ENCODE measurements at places on chromosomes 4 and X.

DNA sequence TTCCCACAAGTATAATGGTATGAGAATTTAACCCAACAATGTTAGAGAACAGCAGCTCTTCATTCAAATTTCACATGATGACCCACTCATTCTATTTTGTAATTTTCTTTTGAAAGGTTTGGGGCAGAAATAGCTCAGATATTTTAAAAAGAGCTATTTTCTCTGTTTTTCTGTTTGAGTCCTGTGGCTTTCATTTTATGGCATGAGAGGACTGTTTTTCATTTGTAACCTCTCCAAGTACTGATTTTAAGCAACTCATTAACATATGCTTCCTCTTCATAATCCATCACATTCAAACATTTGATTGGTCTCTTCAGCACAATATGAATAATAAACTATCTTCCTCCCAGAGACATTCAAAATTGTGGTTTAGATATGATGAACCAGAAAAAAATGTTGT lies 129.0 kb upstream of the TEX13A start:
- no peak for DNase-seq

DNA sequence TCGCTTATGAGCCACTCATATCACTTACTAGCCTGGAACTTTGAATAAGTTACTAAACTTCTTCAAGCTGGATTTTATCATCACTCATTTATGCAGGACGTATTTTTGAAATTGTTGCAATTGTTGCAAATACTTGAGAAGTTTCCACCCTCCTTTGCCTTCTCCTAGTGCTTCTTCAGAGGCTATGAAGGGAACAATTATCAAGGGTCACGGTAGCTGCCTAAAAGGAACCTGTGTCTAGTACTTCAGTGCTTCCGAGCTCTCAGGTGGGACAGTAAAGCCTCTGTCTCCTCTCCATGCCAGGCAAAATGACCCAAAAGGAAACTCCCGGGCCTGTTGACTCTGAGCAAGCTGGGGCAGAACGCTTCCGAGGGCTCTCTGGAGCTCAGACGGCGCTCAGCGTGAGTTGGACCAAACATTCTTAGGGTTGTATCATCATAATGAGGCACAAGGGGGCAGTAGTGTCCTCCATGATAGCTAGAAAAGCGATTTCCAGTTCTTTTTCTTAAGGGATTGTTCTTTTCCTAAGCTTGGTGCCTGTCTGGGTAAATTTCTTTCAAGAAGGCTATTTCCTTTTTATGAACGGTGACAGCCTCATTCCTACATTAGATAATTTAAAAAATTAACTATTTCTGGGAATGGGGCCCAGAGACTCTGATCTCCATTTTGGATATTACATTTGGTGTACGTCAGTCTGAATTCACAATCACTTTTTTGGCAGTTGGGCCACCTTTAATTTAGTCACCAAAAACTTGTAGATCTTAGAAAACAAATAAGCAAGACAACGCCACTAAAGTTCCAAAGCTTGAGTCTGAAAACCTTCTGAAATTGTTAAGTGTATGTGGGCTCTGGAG lies 73.1 kb downstream of the PACRGL start:
- DNase-seq: no peak

GRCh38 chr4:176185051-176185450 lies 10.3 kb downstream of the SPATA4 start:
- DNase-seq: no peak

- no peak for DNase-seq
Measured at GRCh38 chrX:11967986-11968869, 170.0 kb upstream of the FRMPD4 start.

- DNase-seq: no peak
Measured at GRCh38 chr4:175280153-175280552, 362.0 kb downstream of the ADAM29 start.

- DNase-seq: no peak
Measured at GRCh38 chr4:120443116-120443515, 376.5 kb upstream of the MAD2L1 start.

GRCh38 chr4:117249333-117249732 lies 164.0 kb upstream of the TRAM1L1 start:
- no peak for DNase-seq

GRCh38 chr4:21947791-21948346 lies 703 bp downstream of the KCNIP4 start:
- no peak for DNase-seq

DNA sequence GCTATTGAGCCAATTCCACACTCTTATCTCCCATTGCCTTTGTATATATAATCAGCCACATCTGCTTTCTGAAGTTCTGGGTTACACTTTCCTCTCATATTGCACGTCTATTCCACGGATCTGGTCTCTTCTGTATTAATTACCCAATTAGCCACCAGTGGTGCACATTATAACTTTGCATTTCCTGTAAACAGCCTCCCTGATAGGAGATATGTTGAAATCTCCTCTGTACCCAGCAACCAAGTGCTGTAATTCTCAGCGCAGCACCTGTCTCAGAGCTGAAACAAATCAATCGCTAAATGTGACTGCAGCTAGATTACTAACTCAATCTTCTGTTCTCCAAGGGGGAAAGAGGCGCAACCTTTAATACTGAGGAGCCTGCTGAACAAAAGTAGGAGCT lies 326.4 kb downstream of the SLITRK2 start:
- DNase-seq: no peak

- no peak for DNase-seq
Measured at GRCh38 chr4:84032372-84032771, 466.7 kb downstream of the NKX6-1 start.

DNA sequence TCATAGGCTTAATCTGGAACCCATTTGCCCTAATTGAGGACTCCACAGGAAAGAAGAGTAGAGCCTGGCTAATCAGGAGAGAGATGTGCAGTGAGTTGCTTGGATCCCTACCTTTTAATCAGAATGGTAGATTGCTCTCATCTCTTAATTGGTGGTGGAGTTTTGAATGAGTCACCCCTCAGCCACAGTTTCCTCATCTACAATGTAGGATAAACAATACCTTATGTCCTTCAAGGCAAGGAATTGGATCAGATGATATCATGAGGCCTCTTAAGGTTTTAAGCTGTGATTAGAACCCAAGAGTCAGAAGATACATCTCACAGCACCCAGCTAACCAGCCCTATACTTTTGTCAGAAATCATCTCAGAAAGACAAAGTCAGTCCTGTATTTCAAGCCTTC lies 39.1 kb downstream of the PDGFRA start:
- DNase-seq: no peak

GRCh38 chr4:8537041-8537461 lies 43.1 kb upstream of the GPR78 start:
- no peak for DNase-seq

GRCh38 chr4:4789462-4789861 lies 70.0 kb upstream of the MSX1 start:
- no peak for DNase-seq

GRCh38 chr4:73309211-73309610 lies 50.6 kb upstream of the ANKRD17 start:
- no peak for DNase-seq

- no peak for DNase-seq
Measured at GRCh38 chrX:104987063-104987462, 233.4 kb downstream of the TEX13A start.

DNA sequence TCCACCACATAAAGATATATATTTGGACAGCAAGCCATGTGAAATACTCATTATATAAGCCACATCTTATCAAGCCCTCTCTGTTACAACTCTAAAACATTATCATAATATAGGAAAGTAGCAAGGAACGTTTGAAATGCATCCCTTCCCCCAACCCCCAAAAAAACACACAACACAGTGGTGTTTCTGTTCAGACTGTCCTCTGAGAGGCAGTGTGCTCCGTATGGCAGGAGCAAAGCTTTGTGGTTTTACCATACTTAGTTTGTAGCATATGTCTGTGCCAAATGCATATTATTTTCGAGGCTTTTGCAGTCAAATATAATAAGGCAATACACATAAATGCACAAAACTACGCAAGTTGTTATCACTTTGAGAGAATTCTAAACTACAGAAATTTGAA lies 194.2 kb downstream of the RAPGEF2 start:
- DNase-seq: no peak

GRCh38 chrX:107825698-107826237 lies at the start of gene MID2:
Gene MID2 (plus strand): TSS chrX:107825866. CDS start chrX:107826427, 561 bp downstream.
- DNase-seq: peak; percentile 37

GRCh38 chr4:6582889-6583490 lies 8.0 kb downstream of the MAN2B2 start:
- no peak for DNase-seq

DNA sequence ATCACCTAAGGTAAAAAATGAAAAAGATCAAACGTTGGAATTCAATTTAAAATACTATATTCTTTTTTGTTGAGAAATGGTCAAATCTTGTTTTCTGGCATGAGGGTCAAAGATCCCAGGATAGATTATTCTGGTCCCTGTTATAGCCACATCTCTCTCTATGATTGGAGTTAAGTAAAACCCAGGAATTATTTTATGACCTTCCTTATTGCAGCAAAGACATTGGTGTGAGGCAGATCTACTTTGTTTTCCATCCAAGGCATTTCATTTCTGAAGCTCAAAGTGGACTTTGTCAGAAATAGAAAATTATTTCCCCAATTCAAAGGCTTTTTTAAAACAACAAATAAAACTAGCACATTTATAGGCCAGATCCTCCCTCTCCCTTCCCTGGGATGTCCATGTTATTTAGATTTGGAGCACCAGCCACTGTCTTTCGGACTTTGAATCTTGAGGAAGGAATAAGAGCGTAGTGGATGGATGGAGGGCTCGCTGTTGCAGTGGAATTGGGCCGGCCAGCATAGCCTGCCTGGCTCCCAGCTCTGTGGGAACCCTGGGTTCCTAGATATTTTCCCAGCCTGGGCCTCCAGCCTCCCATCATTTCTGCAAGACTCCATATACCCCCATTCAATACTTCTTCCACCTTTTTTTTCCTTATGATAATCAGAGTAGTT lies 45.6 kb upstream of the HAND2 start:
- no peak for DNase-seq

GRCh38 chr4:176065435-176066291 lies at the start of gene WDR17:
Gene WDR17 (plus strand): TSS chr4:176065841. CDS start chr4:176111581, 45,740 bp downstream.
- DNase-seq: peak; percentile 72

- DNase-seq: no peak
Measured at GRCh38 chrX:15674514-15674840, 9.9 kb upstream of the CLTRN start.

DNA sequence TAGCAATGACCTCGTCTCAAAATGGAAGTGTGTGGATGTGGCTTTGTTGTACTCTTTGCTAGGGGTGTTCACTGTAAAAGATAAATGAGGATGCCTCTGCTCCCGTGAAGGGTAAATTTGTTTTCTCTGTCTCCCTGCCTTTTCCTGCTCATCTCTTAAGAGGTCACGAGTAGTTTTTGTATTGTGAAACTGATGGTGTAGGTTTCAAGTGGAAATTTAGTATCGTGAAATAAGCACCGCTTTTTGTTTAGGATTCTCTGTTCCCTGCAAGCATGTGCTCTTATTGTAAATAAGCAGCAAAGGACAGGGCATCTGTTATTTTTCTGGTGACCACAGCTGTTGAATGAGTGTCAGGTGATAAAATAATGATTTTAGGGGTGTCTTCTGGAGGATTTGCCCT lies 104.6 kb downstream of the PHEX start:
- DNase-seq: no peak

- DNase-seq: no peak
Measured at GRCh38 chr4:180086480-180087190, 2156.6 kb upstream of the TENM3 start.

GRCh38 chrX:17656035-17656418 lies 81.3 kb upstream of the SCML1 start:
- DNase-seq: no peak

GRCh38 chr4:155941085-155941790 lies 12.4 kb downstream of the CTSO start:
- no peak for DNase-seq

DNA sequence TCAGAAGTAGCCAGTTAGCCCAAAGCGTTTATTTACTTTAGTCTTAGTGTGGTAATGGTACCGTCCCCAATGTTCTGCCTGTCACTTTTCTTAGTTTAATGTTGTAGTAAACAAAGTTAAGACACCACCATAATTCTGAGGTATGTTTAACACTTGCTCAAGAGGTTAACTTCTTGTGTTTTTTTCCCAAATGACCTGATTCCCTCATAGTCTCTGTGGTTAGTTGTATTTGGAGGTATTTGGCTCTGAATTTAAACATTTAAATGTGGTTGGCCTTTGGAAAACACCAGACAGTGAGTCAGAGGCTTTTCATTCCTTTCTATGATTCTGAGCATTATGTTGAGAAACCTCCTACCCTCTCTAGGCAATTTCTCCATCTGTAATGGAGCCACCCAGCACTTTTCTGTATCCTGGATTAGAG lies 47.9 kb downstream of the CXCL1 start:
- no peak for DNase-seq

- DNase-seq: no peak
Measured at GRCh38 chrX:43595931-43596330, 60.2 kb upstream of the MAOA start.

- DNase-seq: no peak
Measured at GRCh38 chr4:177297785-177298391, 11.8 kb upstream of the NEIL3 start.

DNA sequence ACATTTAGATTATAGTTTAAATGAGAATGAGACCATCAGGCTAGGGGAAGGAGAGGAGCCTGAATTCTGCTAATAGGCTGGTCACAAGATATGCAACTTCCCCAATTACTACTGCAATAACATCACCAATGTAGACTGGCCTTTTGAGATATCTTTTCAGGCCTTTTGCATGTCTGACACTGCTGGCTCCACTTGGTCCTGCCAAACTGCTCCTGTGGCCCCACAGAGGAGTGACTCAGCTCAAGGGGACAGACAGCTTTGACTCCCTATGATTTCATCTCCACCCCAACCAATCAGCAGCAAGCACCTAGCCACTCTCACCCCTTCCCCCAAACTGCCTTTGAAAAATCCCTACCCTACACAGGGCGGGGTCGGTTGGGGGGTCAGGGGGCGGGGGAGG lies 22.8 kb downstream of the GPRIN3 start:
- no peak for DNase-seq

DNA sequence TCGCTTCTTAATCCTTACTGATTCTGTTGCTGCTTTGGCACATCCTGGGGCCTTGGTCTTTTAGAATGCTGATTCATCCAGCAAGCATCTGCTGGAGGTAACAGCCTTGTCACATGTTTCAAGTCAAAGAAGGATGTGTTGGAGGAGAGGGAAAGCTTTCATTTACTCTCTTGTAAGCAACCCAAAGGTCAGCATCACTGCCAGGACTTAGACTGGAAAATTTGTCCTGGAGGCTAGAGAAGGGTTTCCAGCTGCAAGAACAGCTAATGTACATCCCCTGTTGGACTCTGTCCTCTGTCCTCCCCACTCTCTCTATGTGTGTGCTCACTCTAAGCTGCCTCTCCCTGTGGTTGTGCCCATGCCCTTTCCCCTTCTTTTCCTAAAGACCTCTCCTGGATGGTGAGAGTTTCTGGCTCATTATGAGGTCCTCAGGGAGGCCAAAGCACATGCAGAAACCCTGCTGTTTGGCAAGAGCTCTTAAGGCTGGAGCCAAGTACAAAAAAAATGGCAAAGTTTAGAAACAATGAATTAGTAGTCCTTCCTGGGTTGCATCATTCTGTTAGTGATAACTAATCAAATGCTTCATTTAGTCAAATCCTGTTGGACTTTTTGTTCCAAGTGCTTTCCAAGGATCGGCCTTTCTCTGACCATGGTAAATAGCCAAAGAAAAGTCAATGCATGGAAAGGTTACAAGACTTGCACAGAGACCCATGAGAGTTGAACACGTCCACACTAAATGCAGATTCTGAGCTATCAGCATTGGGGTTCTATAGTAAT lies 13.4 kb upstream of the SRPX start:
- DNase-seq: no peak

All from stimulated activated CD4-positive, alpha-beta T cell treated with anti-CD3 and anti-CD28 coated beads, Interleukin-1b, Interleukin-23, amount 100 ng/mL, for 24 hours (primary cell).